Midbrain (tissue), 1 donor: ENCODE measurements at places on chromosomes 3 and 15.
A peak's percentile ranks its signal among the peaks of the same experiment; 100 is the strongest.

- DNase-seq = no peak
These were observed 5.1 kb downstream of the INSYN1 start for GRCh38 chr15:73747847-73748590.

- no peak for DNase-seq
These were observed 13.0 kb upstream of the TSEN2 start for GRCh38 chr3:12471241-12471640.

DNA sequence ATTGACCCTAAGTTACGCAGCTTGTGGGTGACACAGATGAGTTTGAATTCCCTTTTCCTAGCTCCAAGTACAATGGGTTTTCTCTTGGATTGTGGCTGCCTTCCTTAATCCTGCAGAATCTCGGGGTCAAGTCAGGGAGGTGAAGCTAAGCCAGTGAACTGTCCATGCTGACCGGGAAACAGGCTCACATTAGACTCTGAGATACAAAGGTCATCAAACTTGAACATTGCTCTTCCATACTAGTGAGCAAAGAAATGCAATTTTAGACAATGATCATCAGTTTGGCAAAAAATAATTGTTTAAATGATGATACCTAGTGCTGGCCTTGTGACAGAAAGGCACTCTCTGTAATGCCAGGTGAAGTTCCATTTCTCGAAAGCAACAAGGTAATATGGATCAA, 31.6 kb downstream of the SLC6A1 start:
- DNase-seq = no peak

DNA sequence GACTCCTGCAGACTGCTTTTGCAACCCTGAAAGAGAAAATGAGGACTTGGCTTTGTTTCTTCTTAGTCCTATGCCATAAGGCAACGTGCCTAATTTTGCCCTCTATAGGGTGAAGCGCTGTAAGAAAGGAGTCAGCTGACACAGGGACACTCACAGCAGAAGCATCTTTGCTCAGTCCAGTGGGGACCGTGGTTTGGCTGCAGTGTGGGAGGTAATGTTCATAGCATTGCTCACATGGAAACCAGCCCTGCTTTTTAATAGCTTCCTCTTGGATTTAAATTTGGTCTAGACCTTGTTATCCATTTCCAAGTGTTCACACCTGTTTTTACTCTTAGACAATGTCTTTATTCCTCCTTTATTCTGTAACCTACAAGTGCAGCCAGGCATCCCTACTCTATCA, 1032.1 kb downstream of the NTRK3 start:
- no peak for DNase-seq

GRCh38 chr3:94734206-94734605, 671.3 kb downstream of the NSUN3 start:
- DNase-seq = no peak

DNA sequence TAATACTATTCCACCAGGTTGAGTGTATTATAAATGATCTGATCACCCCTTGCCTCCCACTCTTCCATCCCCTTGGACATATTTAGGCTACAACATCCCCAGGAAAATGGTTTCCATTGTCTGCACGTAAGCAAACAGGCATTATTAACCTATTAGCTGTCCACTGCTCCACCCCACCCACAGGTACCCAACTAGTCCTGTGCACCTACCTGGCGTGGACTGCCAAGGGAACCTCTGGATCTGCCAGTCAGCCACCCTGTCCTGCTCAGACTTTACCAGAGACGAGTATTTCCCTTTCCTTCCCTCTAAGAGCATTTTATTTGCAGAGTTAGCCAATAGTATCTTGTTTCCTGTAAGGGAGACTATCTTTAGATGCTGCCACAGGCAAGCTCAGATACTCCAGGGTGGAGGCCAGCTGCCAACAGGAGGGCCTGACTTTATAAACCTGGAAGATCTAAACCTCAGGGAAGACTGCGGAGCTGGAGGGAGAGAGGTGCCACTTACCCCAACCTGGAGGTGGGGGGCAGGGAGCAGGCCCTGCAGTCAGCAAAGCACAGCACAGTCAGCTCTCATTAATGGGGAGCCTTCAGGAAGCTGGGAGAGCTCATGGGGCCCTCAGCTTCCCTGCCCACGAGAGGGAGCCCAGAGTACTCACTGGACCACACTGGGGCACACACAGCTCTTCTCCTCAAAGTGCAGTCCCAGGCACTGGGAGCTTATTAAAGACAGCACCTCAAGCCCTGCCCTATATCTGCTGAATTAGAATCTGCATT, at the start of gene CX3CR1:
Gene CX3CR1 (minus strand): TSS at position 292 of the 773 bp plus-strand sequence. CDS start 13,527 bp downstream, outside the sequence.
- DNase-seq = peak; percentile 24

DNA sequence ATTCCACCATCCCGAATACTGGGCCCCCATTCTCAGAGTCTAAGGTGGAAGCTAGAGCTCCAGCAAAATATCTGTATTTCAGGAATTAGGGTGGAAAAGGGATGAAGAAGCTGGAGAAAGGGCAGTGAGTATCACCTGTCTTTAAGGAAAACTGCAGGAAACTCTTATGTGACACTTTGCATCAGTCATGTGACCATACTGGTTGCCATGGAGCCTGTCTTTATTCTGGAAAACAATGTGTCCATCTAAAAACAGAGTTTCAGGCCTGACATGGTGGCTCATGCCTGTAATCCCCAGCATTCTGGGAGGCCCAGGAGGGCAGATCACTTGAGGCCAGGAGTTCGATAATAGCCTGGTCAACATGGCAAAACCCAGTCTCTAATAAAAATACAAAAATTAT, 52.9 kb upstream of the FSIP1 start:
- DNase-seq = no peak

DNA sequence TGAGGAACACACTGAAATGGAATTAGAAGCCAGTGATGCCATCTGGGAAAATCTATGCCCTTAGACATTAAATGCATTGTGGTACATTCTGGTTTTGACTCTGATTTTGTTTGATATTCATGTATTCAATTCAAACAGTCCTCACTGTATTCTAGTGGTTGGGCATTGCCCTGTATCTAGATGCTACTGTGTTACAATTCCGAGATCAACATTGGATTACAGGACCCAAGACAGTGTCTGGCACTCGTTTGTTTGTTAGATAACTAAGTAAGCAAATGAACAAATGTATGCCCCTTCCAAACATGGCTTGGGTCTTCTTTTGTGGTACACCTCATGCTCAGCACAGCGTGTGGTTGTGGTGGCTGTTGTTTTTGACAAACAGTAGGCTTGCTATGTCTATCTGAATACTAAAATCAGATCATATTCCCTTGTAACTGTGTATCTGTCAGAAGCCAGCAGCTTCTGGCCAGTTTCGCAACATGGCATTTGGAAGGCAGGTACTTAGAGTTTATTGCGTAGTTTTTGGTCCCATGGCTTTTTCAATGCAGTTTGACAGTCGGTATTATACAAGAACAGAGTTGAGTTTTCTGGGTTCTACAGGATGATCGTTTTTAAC, 5.7 kb downstream of the FILIP1L start:
- DNase-seq = no peak

- DNase-seq = no peak
These were observed 14.6 kb downstream of the LSG1 start for GRCh38 chr3:194657439-194657838.

GRCh38 chr3:11601446-11602238, 42.1 kb downstream of the VGLL4 start:
- peak; percentile 43 for DNase-seq

- no peak for DNase-seq
These were observed 340.1 kb downstream of the NAALADL2 start for GRCh38 chr3:175198991-175199783.

DNA sequence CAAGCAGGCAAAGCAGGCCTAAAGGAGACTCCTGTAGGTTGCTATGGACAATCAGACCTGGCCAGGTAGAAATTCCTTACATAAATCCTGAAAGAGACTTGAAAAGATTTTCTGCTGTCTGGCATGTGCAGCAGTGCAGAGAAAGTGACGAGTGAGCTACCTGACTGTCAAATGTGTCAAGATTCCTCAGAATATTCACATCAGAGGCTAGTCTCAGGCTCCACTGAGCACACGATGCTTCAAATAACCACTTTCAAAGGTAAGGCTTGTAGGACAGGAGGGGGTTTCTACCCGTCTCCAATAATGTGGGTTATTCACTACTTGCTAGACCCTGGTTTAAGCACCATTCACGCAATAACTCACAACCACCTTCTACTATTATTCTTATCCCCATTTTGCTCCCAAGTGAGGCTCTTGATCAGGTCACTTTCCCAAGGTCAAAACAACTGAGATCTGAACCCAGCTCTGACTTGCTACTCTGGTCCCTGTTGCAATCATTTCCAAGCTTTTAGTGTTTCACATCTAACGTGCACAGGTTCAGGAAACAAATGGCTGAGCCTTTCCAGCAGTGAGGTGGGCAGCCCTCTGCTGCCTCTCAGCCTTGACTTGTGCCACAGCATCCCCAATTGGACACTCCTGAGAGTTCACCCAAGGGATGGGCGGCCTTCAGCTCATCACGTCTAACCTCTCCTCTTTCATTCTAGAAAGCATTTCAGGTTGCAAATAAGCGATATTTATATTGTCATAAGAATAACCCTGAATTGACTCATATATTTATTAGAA, 329.9 kb upstream of the WNT5A start:
- DNase-seq = no peak

GRCh38 chr15:66089049-66089448, 164.5 kb downstream of the MEGF11 start:
- DNase-seq = no peak

GRCh38 chr15:71883447-71883846, 73.1 kb downstream of the NR2E3 start:
- no peak for DNase-seq

GRCh38 chr3:156908398-156908797, 82.2 kb downstream of the LEKR1 start:
- no peak for DNase-seq

DNA sequence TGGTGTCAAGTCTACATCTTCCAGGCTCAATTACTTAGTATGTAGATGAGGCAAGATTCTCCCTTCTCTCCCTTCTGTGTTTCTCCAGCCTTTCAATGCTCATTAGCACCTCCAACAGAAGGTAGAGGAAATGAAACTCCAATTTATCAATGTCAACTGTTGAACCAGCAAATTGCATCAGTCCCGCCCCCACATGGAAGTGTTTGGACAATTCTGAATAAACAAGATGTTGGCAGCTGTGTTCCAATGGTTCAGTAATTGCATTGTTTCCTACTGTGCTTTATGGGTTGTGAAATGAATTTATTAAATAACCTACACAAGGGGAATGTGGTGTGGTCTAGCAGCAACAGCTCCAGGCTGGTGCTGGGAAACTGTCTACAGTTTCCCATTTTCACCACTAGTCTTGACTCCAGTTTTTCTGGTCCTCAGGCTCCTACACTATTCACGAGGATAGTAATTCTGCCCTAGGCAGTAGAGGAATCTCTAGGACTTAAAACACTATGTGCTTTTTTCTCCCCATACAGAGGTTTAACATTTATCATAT, 91.9 kb downstream of the MB21D2 start:
- DNase-seq = no peak

DNA sequence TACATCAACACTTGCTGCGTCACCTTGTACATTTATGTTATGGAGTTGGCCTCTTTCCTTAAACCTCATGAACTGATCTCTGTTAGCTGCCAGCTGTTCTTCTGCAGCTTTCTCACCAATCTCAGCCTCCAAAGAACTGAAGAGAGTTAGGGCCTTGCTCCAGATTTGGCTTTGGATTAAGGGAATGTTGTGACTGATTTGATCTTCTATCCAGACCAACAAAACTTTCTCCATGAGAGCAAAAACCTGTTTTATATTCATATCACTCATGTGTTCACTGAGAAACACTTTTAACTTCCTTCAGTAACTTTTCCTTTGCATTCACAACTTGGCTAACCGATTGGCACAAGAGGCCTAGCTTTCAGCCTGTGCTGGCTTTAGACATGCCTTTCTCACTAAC, 1156.0 kb upstream of the CADM2 start:
- no peak for DNase-seq

DNA sequence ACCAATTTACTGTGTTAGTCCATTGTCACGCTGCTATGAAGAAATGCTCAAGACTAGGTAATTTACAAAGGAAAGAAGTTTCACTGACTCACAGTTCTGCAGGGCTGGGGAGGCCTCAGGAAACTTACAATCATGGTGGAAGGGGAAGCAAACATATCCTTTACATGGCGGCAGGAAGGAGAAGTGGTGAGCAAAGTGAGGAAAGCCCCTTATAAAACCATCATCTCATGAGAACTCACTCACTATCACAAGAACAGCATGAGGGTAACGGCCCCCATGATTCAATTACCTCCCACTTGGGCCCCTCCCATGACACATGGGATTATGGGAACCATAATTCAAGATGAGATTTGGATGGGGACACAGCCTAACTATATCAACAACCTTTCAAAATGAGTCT, 20.2 kb downstream of the USF3 start:
- no peak for DNase-seq

DNA sequence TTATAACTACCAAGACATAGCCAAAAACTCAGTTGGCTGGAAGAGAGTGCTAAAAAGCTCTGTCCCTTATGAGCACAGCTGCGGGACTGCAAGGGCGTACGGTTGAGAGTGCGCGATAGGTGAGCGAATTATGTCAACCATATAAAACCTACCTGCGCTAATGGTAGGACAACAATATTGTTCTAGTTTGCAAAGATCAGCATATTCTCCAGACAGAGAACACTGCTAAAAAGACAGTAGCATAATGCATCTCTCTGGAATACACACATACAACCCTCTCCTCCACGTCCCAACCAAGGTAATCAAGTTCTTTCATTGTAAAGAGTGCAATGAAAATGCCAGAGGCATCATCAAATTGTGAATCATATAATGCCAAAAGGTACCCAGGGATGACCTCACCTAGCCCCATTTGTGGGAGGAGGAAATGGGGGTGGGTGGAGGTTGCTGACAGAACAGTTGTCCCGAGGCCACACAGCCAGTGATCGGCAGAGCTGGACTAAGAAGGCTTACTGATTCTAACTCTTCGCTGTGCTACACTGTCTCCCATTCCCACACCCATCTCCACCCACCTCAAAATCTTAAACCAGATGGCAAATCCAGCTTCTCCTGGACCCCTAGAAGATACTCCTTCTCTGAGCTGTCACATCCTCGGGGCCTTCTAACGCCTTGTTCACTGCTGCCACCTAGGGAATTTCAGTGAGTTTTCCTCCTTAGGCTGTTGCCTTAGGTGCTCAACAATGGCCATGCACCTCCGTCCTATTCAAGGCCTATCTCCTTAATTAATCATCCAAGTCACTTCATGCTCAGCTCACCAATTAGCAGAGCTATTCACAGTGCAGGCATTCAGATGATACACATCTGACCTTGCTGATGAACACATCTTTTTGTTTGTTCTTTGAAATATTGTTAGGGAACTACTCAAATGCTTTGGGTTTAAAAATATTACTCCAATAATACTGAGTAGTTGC, 60.7 kb downstream of the RPL22L1 start:
- peak; percentile 73 for DNase-seq

GRCh38 chr3:183153210-183153950, 9.2 kb downstream of the LAMP3 start:
- no peak for DNase-seq

- no peak for DNase-seq
These were observed 6.0 kb downstream of the KLF15 start for GRCh38 chr3:126351086-126351770.

GRCh38 chr15:69724333-69724732, 271.7 kb downstream of the RPLP1 start:
- no peak for DNase-seq

GRCh38 chr15:81880314-81880713, 165.5 kb downstream of the MEX3B start:
- no peak for DNase-seq

GRCh38 chr3:39250116-39250747, 29.6 kb downstream of the CX3CR1 start:
- peak; percentile 48 for DNase-seq

GRCh38 chr15:92033723-92034122, 180.2 kb downstream of the SLCO3A1 start:
- no peak for DNase-seq
